ENCODE measurements at places on chromosomes 4 and X.
A peak's percentile ranks its signal among the peaks of the same experiment; 100 is the strongest.

- no peak for DNase-seq
These were observed 57.9 kb upstream of the CXCL8 start for GRCh38 chr4:73682508-73682907.

DNA sequence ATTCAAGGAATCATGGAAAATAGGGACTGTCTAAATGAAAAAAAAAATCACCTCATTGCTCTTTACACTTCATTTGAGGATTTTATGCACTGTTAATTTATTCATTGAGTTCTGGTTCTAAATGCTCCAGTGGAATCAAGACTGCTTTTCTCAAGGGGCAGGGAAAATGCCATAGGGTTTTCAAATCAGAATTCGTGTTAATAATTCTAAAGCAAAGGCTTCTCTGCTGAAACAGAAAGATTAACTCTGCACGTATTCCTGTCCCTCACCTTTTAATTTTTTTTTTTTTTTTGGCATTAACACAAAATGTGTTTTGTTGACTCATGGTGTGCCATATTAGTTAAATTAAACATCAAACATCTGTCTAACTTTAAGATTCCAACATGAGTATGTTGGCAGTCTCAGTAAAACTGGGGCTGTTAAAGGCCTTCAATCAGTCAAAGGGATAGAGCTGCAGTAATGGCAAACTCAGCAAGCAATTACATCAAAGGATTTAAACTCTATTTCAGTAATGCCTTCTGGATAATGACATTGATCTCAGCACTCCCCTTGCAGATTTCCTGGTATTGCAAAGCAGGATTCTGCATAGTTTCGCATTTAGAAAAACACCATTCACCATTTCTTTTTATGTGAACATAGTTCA lies 878.1 kb downstream of the RAPGEF2 start:
- DNase-seq = no peak

GRCh38 chrX:110384490-110384889 lies 25.8 kb downstream of the RTL9 start:
- no peak for DNase-seq

DNA sequence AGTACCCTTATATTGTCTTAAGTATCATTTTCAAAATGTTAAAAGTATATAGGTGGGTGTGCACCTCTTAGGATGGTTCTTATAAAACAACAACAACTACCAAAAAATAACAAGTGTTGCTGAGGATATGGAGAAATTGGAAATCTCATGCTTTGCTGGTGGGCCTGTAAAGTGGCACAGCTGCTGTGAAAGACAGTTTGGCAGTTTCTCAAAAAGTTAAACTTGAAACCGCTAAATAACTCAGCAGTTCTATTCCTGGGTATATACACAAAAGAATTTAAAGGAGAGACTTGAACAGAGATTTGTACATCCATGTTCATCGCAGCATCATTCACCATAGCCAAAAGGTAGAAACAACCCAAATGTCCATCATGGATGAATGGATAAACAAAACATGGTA lies 65.5 kb downstream of the HAND2 start:
- DNase-seq = no peak

- DNase-seq = no peak
These were observed 617 bp upstream of the PDHA1 start for GRCh38 chrX:19343085-19343534.

DNA sequence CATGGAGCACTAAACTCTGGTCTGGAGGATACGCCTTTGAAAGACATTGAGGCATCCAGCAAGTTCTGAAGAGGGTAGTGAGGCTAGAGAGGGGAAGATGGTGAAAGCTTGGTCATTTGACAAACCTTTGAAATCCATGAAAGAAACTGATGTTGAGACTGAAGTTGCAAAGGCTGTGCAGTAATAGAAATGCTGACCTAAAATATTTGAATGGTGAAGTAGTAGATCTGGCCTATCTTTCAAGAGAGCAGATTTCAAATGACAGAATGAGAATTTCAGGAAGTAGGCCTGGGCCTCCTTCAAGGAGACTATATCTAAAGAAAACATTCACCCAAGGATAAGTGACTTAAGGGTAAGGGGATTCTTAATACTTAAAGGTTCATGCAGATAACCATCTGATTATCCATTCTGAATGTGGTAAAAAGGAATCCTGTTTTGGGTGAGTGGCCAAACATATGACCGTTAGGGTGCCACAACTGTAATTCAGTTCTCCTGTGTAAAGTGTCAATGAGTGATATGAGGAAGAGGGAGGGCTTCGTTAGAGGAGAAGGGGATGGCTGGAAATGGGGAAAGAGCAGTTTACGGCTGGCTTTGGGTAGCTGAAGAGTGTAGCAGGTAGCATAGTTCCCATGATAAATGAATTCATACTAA lies 62.2 kb downstream of the AMELX start:
- DNase-seq = no peak

DNA sequence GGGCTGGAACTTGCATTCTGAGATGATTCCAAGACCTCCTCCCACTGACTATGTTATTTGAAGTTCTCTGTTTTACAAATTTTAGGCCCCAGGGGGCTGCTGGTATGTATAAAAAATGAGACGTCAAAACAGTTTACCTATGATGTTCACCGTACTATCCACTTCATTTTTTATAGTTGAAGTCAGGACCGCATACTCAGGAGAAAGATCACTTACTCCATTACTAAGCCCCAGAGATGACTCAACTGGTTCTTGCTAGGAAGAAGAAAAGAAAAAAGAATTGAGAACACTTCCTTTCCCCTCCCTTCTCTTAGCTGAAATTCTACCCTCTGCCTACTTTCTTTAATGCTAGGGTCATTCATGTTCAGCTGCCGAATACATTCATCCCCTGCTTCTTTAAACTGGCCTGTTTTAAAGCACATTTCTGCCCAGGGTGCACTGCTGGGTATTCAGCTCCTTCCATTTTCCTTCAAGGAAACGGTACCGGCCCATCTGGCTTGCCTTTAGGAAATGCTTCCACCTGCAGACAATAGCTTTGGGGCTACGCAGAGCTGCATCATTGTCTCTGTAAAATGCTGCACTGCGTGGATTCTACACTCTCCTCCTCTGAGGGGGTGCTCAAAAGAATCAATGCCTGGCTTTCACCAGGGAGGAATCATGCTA lies 66.2 kb downstream of the IRF2 start:
- DNase-seq = peak; percentile 17

DNA sequence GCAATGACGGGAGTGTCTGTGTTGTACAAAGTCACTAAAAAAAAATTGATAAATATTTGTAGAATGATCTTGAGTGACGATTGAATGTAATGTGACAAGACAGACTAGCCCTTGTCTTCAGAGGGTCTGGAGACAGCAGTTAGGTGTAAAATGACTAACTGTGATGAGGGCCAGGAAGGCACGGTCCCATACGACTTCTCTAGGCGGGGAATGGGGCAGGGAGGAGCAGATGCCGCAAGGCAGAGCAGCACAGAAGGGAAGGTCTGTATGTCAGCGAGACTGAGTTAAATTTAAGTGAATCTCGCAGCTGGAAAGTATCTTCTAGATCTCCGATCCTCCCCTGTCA lies 405 bp downstream of the CENPE start:
- DNase-seq = no peak

- DNase-seq = no peak
These were observed 860.0 kb upstream of the POU3F4 start for GRCh38 chrX:82648062-82648461.

DNA sequence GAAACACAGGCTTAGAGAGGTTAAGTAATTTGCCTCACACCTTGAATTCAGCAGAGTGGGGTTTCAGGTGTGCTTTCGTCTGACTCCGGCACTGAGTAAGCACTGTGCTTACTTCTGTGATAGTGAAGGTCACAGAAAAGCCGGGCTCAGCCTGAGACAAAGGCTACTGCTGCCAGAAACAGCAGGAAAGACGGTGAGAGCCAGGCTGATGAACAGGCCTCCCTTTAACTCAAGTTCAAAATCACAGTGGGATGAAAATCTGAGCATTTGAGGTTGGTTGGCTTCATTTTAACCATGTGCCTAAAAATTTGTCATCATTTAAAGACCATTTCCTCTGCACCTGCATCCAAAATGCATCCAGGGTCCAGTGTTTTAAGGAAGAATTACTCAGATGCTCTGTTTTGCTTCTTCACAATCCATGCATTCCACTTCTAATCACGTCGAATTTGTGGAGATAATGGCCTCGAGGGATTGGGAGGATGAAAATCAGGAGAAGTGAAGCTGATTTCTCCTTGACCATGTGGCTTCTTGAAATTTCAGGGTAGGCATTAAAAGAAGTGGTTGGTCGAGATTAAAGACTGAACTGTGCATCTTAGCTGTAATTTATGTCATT lies 121.2 kb upstream of the LNX1 start:
- no peak for DNase-seq

DNA sequence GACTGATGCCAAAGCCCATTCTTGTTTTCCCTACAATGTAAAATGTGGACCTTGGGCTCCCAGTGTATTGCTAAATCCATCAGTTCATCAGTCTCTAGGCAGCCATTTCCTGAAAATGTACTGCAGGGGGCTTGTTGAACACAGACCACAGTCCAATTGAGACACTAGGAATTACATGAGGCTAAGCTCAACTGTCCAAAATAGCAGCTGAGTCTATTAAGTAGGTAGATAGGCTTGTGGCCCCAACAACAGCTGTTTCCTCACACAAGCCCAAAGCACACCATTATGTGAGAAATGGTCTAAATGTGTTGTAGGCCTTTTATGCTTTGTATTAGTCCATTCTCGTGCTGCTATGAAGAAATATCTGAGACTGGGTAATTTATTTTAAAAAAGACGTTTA lies 60.0 kb upstream of the PAK3 start:
- DNase-seq = no peak

DNA sequence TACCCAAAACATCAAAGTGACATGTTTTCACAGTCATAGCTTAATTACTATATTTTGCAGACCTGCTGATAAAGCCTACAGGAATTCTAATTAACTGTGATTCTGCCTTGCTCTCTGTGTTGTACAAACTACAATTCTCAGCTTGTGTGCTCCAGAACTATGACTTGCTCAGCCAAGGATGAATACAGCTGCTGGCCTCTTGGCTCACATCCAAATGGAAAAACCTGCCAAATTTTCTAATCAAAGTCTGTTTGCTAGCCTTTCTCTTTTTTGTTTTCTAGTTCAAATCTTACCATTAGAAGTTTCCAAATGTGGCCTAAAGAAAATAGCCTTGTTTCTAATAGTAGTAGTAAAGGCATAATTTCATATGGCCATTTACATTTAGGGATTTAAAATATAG lies 1176.8 kb downstream of the FAM133A start:
- no peak for DNase-seq

DNA sequence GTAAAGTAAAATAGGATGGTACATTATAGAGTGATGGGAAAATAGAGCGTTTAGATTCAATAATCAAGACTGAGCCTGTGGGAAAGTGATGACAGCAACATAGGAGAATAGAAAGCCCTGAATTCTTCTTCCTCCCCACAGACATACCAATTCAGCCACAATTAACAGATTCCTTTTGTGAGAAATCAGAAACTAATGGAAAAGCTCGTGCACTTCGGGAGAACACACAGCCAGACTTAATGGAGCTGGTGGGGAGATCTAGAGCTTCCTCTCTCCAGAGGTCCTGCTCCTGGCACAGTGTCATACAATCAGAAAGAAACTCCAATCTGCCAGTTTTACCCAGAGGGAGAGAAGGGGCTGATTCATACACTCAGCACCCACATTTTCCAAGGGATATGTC lies 676.3 kb upstream of the BOD1L1 start:
- DNase-seq = no peak

GRCh38 chr4:7210824-7211223 lies 18.5 kb downstream of the SORCS2 start:
- DNase-seq = peak; percentile 72

DNA sequence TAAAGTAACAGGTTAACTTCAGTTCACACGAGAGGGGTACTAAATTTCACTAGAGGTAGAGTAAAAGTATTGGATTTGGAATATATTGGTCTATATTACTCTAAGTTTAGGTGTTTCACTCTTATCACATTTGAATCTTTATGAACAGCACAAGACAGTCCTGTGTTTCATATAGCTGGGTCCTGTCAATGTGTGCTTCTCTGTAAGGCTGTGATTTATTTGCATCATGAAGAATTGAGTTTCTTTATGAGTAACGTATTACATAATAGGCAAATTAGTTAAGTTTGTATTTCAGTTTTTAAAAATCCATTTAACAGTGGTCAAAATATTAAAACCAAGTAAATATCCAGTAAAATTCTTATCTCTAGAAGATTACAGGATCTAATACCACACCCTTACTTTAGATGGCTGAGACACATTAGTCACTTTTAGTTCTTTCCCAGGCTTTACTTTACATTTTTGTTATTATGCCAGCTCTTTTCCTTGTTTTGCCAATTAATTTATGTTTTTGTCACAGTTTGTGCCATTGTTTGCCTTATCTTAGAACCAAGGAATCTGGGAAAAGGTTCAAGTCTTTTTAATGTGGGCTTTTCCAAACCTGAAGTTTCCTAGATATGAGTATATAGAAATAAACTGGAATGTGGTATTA lies 32.1 kb downstream of the NUDT6 start:
- no peak for DNase-seq

DNA sequence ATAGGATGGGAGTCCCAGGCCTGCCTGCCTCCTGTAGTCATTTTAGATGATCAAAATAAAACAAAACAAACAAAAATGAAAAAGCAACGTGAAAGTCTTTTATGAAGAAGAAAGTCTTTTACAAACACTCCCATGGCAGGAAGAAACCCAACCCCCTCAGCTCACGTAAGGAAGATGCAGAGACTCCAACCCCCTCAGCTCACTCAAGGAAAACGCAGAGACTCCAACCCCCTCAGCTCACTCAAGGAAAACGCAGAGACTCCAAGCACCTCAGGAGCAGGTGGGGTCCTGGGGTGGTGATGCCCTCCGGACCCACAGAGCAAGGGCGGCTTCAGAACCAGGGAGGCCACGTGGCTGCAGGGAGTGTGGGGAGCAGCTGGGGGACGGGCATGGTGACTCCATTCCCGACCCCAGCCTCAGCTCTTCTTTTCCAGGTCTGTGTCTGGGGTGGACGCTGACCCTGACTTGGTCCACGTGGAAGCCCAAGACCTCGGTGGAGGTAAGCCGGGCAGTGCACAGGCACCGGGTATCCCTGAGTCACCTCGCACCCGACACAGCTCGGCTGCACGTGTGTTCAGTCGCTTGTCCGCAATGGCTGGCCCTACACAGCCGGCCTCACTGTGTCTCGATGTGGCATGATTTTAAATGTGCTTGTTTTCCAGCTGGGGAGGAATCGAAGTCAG lies 226.5 kb upstream of the PSAPL1 start:
- DNase-seq = no peak

DNA sequence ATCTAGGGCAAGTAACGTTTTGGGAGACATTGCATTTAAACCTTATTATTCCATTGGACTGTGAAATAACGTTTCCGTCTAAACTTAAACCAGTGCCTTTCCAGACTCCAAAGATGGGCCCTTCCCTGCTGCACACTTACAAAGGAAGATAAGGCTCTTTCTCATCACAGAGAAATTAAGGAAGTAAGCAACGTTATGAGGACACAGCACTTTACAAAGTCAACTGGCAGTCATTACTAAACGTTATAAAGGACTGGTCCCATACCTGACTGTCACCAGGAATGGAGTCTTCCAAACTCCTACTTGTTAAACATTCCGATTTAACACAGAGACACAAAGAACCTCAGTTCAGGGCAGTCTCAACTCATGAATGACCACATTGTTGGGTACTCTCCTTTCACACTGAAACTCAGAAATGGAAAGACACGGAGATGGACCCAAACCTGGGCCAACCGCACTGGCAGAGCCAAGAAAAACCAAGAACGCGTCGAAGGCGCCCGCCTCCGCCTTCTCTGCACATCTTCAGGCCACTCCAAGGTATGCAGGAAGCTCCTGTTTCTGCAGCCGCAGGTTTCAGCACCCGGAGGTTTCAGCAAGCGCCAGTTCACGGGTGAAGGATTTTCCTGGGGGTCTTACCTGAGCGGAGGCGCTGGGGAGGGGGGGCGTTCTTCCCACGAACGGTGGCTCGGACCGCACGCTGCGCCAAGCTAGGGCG lies 670 bp downstream of the PAPSS1 start:
- DNase-seq = peak; percentile 15

GRCh38 chr4:110042545-110043517 lies 130.1 kb downstream of the EGF start:
- DNase-seq = no peak
